ENCODE measurements at places on chromosomes 2 and 18. TPM values are rescaled to one million over a fixed set of nuclear protein-coding genes. Genes with fewer than 3 reads are reported as not detected.

DNA sequence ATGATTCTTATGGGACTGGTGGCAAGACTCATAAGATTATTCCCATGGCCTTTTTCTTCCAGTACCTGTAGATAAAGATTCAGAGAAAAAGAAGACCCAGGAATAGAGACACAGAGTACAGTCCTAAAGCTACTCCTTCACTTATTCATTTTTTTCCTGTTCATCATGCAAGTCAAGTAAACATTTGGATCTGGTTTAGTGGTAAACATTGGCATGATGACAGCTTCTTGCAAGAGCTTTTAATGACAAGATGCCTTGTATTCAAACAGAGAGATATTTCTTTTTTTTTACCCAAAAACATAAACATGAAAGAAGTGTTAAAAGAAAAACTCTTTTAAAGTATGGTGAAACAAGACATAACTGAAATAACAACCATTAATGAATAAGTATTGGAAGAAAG, 20.2 kb downstream of the CXCR2 start:
- no peak for DNase-seq
- H3K4me1 ChIP-seq = no peaks in the 10 kb centered on the region
- peaks cover 19% of the 10 kb centered on the region for H3K27me3 ChIP-seq
- H3K27ac ChIP-seq = no peak overlapping the region

DNA sequence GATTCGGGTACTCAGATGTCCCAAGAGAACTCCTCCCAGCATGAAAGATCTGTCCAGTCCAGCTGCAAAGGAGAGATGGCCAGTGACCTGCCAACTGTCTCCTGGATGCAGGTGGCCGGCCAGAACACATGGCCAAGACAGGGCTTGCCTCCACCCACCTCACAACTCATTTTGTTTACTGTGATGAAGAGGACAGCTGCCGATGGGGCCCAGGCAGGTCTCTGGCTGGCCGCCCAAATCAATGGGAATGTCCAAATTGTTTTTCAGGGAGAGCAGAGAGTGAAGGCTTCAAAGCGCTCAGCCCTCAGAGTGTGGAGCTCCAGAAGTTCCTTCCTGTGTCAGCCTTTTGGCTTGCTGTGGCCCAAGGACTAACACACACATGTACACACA, 41.9 kb downstream of the FOSL2 start:
- no peak for DNase-seq
- no peaks in the 10 kb centered on the region for H3K27me3 ChIP-seq
- H3K4me1 ChIP-seq = peaks cover 22% of the 10 kb centered on the region
- no peak overlapping the region for H3K4me3 ChIP-seq

GRCh38 chr18:13235421-13235831, 16.9 kb downstream of the LDLRAD4 start:
- no peak for DNase-seq
- no peaks in the 10 kb centered on the region for H3K4me1 ChIP-seq
- H3K27ac ChIP-seq = no peak overlapping the region
- H3K36me3 ChIP-seq = no peaks in the 10 kb centered on the region

DNA sequence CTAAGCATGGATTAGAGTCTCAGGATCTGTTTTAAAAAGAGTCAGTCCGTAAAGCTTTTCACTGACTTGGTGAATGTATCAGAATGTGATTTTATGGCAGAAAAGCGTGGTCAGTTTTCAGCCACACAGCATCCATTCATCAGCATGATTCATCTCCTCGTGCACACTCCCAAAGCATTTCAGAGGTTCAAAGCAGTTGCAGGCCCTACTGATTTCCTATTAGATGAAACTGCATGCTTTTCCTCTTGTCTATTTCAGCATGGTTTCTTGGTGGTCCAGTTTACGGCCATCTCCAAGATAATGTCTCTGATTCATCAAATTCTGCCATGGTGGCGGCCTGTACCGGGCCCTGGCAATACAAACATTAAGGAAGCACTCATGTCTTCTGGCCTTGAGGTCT, 4.8 kb upstream of the PARD6G start:
- DNase-seq = no peak
- H3K4me3 ChIP-seq = no peak overlapping the region
- no peak overlapping the region for H3K27ac ChIP-seq
- no peaks in the 10 kb centered on the region for H3K36me3 ChIP-seq
- H3K4me1 ChIP-seq = no peaks in the 10 kb centered on the region

GRCh38 chr18:50056185-50056584, 138.8 kb downstream of the MYO5B start:
- H3K4me3 ChIP-seq = no peak overlapping the region
- peaks cover 13% of the 10 kb centered on the region for H3K36me3 ChIP-seq
- H3K27ac ChIP-seq = no peak overlapping the region
- no peaks in the 10 kb centered on the region for H3K4me1 ChIP-seq
- DNase-seq = no peak
- H3K27me3 ChIP-seq = no peaks in the 10 kb centered on the region

- DNase-seq = peak; percentile 68
- no peaks in the 10 kb centered on the region for H3K36me3 ChIP-seq
- no peaks in the 10 kb centered on the region for H3K27me3 ChIP-seq
- H3K27ac ChIP-seq = no peak overlapping the region
- H3K4me3 ChIP-seq = no peak overlapping the region
Measured at GRCh38 chr18:32480581-32480980, 9.9 kb upstream of the GAREM1 start.

DNA sequence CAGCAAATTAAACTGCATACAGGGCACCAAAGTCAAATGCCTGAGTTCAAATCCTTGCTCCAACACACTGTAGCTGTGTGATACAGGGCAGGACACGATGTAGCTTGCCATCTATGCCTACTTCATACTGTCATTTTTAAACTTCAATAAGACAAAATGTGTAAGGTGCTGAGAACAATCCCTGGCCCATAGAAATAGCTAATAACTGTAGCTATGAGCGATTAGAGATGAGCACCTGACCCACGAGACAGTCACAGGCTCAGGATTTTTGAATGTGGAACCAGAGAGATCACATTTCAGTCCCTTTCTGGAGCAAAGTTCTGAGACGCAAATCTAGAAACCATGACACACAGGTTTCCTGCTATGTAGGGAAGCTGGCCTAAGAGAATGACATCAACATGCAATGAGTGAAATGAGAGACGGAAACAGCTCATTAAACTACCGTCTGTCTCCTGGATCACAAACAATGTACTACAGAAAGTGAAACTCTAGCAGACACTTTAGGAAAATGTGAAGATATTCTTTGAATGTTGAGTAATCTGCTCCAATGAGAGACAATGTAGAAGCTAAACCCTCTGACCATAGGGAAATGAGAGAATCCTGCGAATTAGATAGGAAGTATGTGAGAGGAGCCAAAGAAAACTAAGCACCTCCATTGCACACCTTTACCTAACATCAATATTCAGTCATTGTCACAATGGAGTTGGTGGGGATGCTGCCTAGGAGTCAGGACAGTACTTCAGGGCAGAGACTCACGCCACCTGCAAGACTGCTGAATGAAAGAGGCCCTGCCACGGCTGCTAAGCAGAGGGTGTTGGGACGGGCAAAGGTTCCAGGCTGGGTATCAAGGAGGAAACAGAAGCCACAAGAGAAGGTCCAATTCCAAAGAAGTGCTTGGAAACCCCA, 25.5 kb downstream of the B4GALT6 start:
- H3K27me3 ChIP-seq = no peaks in the 10 kb centered on the region
- H3K27ac ChIP-seq = peak overlapping the region; percentile 61
- no peak for DNase-seq
- H3K36me3 ChIP-seq = no peaks in the 10 kb centered on the region
- H3K4me1 ChIP-seq = peaks cover 18% of the 10 kb centered on the region
- H3K4me3 ChIP-seq = no peak overlapping the region

DNA sequence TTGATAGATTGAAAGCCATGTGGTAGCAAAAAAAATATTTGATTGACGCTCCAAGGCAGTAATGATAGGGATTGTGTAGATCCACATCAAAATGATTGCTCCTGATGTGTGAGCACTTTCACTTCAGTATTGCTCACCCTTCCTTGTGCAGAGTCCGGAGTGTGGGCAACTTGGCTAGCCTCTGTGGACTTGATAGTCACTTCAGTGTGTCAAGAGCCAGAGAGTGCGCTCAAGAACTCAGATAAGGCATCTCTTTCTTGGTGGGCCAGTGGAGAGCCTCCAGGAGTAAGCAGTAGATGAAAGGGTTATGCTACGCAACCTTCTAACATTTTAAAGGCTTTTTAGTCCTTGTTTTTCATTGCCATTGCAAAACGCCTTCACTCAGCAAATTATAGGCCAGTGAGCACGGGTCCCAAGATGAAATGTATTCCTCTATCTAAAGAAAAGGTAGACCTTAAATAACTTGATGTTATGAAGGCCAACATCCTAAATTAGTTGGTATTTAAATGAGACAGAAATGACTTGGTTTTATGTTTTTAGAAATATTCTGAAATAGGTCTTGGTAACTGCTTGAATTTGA, 84.4 kb downstream of the MEIS1 start:
- peaks cover 5% of the 10 kb centered on the region for H3K4me1 ChIP-seq
- no peak overlapping the region for H3K27ac ChIP-seq
- no peak for DNase-seq
- H3K36me3 ChIP-seq = peaks cover 5% of the 10 kb centered on the region

- no peak for DNase-seq
- no peaks in the 10 kb centered on the region for H3K4me1 ChIP-seq
- no peaks in the 10 kb centered on the region for H3K36me3 ChIP-seq
- no peak overlapping the region for H3K27ac ChIP-seq
Measured at GRCh38 chr18:73043211-73043610, 175.4 kb upstream of the NETO1 start.

DNA sequence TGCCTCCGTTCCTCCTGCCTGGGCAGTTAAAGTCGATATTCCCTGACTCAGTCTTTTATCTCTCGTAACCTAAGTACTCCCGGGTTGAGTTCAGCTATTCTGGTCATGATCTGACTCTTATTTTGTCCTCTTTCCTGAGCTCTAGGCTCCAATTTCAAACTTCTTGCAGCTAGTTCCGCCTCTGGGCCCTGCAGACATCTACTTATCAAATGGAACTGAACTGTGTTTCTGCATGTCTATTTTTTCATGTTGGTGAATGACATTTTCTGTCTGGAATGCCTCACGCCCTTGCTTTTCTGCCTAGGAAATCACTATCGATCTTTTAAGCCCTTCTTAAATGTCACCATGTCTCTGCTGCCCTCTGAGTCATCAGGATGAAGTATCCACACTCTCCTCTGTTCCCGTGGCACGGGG, 101.5 kb downstream of the VAPA start:
- H3K36me3 ChIP-seq = no peaks in the 10 kb centered on the region
- peaks cover 4% of the 10 kb centered on the region for H3K27me3 ChIP-seq
- no peak overlapping the region for H3K4me3 ChIP-seq
- no peak for DNase-seq
- H3K27ac ChIP-seq = no peak overlapping the region
- peaks cover 5% of the 10 kb centered on the region for H3K4me1 ChIP-seq

The MYO3B gene
- polyA plus RNA-seq = 0.30 TPM

The IL1R2 gene
- polyA plus RNA-seq = 0.67 TPM

The NTSR2 gene
- not detected for polyA plus RNA-seq

Measured in large intestine (tissue), 12 donors.